ENCODE measurements at places on chromosomes 7 and 10.
A peak's percentile ranks its signal among the peaks of the same experiment; 100 is the strongest.

DNA sequence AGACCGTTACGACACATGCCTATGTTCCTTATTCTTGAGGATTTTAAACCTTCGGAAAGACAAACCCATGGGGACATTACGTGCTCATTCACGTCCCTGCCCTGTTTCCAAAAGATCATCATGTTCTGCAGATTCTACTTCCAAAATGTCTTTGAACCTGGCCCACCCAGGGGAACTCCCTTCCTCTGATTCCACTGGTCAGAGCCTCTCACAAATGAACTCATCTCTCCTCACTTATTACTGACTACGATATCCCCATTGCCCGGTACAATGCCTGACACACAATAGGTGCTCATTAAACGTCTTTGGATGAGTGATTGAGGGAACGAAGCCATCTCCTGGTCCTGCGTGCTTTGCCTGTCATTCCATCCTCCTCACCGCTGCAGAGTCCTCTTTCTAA, 168.3 kb upstream of the RNF32 start:
- no peak for DNase-seq

- DNase-seq, result no peak
These were observed 1.7 kb upstream of the MCU start for GRCh38 chr10:72690071-72690755.

GRCh38 chr10:72024596-72024995, 60.4 kb downstream of the CHST3 start:
- DNase-seq, result no peak

GRCh38 chr10:33216661-33217427, 117.6 kb downstream of the NRP1 start:
- no peak for DNase-seq

- DNase-seq, result no peak
These were observed 1.8 kb upstream of the GALNT17 start for GRCh38 chr7:71130031-71130679.

GRCh38 chr7:21806388-21806787, 139.3 kb downstream of the CDCA7L start:
- peak; percentile 1 for DNase-seq

DNA sequence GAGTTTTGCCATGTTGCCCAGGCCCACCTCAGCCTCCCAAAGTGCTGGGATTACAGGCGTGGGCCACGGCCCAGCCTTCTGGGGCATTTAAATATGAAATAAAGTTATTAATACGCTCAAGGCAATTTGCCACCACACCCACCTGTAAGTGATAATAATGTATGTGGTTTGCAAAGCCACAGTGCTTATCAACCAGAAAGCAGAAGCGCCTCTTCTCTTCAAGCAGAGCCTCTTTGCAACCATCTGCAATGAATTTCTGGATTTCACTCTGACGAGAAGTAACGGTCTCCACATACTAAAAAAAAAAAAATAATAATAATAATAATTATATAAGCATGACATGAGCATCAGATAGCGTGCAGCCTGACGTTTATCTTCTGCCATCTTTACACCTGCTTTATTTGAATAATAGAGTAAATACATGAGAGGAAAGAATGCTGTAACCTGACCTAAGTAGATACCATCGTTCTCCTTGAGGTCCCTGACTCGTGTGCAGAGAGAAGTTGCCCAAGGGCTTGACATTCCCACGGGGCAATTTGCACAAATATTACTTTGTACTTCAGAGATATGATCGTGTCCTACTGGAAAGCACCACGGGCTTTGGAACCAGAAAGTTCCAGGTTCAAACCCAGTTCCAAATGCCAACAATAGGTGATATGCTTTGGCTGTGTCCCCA, 34.0 kb downstream of the BRI3 start:
- DNase-seq, result no peak

DNA sequence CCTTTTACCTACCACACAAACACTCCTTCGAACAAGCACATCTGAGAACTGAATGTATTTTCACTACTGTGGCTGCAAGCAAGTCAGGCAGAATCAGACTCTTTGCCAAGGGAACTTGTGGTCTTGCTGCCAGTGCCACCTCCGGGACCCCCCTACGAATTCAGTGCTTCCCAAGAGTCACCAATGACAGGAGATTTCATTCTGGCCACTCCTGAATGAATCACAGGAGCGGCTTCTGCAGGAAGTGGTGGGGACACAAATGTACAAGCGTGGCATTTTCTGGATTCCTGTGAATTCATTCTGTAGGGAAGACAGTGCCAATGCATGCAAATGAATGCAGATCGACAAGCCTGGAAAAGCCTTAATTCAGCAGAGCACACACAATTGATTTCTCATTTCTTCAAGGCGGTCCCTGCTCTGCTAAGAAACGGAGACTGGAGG, 161.2 kb downstream of the CAMK1D start:
- no peak for DNase-seq

DNA sequence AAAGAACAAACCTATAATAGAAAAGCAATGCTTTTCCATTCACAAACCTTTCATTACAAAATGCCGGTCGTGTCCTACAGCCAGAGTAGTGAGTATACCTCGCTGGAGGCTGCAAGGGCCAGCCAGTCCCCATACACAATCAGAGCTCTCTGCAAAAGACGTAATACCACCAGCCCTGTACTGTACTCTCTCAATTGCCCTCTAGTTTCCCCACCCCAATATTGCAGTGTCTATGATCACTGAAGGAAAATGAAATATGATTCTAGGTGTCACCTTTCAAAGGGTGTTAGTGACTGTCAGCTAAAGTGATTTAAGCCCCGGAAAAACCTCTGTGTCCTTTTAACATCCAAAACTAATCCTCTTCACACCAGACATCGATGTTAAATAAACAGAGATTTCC, 24.8 kb downstream of the PLXNA4 start:
- DNase-seq, result no peak

DNA sequence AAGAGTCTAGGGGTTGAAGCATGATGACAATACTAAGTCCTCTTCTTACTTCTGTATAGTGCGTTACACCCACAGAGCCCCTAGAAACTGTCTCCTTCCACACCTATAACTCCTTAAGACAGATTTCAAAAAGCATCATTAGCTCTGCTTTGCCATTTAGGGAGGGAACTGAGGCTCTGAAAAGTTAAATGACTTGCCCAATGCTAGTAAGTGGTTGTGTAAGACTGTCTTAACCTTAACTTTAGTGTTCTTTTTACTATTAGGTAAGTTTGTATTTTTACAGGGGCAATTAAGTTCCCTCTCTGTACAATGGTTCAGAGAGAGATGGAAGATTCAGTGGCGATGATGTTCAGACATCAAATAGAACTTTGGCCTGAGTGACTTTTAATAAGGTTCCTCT, 72.7 kb upstream of the ASAH2 start:
- DNase-seq, result peak; percentile 10

DNA sequence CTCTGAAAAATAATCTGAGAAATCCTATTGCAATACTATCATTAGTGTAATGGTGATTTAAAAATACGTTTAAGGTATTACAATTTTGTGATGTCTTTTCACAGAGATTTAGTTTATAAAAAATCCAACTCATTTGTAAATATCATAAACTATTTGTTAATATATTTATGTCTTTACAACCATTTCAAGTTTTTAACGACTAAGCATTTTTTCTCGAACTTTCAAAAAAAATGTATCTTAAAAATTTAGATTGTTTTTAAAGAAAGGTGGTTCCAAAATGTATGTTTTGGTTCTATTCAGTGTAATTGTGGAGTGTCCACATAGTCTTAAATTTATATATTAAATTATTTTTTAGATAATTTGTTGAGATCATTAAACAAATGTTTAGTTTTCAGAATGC, 134.2 kb upstream of the TEX47 start:
- DNase-seq, result no peak

GRCh38 chr7:83562960-83563359, 86.0 kb downstream of the SEMA3E start:
- no peak for DNase-seq

DNA sequence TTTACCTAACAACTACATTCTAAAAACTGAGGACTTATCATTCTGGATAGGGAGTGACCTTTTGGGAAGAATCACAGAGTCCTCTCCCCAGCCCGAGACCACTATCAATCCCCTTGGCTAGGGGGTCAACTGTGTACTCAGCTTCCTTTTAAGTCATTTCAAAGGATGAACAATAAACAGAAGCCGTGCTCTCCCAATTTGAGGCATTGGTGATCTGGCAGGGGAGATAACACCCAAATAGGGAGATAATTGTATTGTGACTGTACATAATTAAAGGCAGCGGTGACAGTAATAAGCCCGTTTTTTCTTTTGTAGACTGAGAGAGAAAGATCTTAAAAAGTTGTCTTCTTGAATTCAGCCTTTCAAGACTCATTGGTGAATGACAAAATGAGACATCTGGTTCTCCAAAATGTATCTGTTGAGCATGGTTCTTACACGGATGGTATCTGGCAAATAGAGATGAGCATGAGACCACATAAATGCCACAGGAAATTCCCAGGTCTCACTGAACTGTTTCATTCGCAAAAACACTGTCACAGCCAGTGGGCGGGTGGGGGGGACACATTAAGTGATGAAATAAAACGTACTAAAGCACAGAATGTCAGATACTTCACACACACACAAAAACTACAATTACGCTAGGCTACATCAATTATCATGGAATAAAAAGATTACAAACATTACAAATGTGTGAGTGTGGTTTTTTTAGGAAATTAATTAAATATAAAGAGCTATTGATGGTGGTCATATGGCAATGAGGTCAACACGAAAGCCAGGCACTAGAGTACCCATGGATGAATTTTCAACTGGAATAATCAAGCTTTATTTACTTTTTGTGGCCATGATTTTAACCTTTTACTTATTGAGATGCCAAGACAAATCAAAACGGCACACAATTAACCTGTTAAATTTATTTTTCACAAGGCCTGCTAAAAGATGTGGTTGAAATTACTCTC, 108.4 kb downstream of the HIPK2 start:
- DNase-seq, result no peak

GRCh38 chr7:26699766-26700165, 164.6 kb downstream of the SKAP2 start:
- no peak for DNase-seq

DNA sequence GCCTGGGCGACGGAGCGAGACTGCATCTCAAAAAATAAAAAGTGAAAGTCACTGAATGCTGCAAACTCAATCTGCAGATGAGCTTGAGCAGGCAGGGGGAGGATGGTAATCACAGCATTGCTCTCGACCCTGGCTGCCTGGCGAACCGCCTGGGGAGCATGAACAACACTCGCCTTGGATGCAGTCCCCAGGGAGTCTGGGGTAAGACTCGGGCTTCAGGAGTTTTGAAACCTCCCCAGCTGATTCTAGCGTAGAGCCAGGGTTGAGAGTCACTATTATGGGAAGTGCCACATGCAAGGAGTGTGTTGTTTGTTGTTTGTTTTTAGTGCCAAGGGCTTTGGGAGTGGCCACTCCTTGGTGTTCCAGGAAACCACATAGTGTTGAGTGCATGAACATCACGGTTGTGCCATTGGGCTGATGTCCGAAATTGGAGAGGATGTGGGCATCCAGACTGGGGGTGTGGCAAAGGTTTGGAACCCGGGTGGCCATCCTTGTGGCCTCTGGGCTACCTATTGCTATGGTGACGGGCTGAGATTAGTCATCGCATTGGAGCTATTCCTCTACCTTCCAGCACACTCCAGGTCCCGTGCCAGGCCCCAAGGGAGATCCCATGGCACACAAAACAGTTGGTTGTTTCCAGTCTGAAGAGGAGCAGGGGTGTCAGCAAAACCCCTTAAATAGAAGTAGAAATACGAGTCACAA, 92.6 kb downstream of the RGS10 start:
- peak; percentile 86 for DNase-seq

DNA sequence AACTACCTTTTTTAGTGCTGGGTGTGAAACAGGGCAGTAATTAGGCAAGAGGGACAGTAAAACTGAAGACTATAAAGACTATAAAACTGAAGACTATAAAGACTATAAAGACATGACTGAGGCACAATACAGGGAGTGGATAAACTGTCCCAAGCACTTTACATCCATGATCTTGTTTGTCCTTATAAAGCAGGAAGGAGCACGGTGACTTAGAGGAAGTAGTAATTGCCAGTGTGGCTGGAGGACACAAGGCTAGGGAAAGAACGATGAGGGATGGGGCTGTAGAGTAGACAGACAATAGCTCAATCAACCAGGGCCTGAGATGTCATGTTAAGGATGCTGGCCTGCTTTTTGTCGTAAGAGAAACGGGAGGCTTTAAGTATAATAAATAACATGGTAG, 26.0 kb downstream of the DNAJC12 start:
- no peak for DNase-seq

DNA sequence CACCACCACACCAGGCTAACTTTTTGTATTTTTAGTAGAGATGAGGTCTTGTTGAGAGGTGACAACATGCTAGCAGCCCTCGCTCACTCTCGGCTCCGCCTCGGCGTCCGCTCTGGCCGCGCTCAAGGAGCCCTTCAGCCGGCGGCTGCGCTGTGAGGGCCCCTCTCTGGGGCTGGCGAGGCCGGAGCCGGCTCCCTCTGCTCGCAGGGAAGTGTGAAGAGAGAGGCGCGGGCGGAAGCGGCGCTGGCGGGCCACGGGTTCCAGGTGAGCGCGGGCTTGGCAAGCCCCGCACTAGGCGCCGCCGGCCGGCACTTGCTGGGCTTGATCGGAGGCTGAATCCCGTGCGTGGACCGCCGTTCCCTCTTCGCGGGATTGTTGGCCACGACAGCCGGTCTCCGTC, 83.0 kb downstream of the EEPD1 start:
- no peak for DNase-seq

DNA sequence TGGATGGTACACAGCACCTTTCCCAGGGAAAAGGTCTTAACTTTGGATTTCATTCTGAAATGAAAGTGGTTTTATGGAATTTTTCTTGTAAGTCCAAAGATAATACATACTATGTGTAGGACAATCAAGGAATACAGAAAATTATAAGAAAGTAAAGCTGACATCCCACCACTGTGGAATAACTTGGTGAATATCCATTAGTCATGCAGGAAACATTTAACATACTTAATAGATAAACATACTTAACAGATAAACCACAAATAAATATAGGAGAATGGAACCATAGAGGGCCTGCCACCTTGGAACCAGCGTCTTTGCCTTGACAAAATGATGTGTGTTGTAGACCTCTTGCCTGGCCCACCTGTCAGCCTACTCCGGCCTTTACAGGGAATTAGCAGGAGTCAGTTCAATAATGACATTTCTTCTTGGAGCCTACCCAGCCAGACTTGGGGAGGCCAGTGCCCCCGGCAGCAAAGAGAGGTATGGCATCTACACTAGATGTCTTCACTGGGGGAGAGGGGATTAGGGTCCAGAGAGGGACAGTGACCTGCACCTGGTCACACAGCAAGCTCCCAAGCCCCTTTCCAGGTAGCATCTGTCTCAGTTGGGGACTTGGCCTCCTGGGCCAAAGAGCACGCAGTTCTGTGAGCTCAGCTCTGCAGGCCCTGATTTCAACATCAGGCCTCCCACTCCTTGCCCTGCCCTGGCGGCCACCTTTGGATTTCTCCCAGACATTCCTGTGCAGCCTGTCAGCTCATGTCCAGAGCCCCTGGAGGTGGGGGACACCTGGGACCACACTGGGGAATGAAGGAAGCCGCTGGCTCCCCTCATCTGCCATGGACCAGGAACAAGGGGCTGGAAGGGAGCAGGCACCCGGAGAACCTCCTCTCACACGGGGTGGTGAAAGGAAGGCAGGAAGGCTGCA, 112.6 kb upstream of the PPIF start:
- peak; percentile 45 for DNase-seq

All from fibroblast of villous mesenchyme (primary cell).